ENCODE measurements at places on chromosomes 4 and X.

DNA sequence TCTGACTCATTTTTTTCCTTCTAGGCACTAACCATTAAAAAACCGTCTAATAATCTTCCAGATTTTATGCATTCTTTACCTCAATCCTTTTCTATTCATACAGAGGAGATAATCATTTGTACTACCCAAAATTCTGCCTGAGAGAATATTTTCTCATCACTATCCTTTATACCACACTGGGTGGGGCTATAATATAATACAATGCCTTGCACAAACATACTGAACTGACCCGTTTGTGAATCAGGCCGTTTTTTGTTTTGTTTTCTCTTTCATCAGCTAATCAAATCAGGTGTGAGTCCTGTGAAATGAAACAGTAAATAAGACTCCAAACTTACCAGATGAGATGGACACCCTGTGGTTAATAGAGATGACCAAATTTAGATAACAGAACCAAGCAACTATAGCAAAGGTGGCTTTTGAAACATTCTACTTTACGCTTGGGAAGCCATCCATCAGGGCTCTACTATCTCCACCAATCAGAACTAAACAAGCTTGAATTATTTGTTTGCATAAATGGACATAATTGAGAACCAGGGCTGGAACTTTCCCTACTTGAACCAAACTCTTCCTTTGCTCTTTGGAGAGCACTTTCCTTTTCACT lies 573.0 kb downstream of the GABRG1 start:
- DNase-seq, result no peak

- DNase-seq, result no peak
Observed at GRCh38 chr4:61336916-61337315, 136.8 kb downstream of the ADGRL3 start.

DNA sequence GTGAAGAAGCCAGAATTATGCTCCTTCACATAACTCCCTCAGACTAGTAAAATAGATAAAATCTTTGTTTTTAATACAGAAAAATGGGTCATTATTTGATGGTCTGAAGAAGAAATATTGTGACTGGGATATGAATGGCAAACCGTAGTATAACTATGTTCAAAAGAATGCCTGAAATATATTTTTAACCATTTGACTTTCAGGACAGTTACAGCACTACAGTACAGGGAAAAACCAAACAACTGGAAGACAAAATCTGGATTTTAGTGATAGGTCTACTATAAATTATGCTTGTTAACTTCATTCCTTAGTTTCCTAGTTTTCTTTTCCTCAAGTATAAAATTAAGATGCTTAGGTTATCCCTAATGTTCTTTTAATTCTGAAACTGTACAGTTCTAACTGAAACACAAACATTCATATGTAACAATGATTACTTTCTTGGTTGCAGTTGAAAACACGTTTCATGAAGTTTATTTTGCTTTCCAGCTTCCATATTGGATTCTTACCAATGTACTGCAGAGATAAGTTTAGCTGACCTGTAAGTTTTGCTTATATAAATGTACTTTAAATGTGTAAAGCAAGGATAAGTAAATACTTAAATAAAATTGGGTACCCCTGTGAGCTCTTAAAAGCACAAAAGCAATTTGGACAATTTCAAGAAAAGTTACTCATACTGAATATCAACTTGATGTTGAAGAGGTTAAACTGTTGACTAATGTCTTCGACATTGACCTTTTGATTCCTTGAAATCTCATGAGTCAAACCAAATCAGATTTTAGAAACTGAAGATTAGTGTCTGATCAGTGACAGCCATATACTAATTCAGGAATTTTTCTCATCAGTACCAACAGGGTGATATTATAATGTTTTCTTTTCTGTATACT lies 895 bp downstream of the AFP start:
- DNase-seq, result no peak

GRCh38 chr4:13546142-13546940 lies 2.0 kb upstream of the NKX3-2 start:
- DNase-seq, result no peak

DNA sequence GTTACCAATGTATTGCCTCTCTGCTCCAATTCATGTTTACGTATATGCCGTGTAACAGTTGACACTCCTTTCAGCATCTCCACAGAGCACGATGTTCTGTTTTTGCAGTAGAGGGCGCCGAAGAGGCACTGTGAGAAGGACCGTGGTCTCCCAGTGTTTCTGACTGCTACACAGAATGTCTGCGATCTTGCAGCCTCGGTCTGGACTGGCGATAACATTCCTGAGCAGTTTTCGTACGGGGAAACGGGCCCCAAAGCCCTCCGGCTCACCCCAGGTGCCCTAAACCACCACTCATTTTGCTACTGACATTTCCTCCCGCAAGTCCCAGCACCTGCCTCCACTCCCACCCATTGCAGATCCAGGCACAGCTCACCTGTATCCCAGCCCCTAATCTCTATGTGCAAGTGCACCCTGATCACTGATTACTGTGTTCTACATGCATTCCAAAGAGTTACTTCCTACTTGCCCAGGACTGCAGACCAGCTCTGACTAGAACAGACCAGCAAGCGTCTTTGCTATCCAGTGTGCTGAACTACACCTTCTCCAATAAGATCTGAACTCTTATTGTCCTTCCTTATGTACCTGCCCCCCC lies 12.4 kb upstream of the NFXL1 start:
- peak; percentile 65 for DNase-seq

DNA sequence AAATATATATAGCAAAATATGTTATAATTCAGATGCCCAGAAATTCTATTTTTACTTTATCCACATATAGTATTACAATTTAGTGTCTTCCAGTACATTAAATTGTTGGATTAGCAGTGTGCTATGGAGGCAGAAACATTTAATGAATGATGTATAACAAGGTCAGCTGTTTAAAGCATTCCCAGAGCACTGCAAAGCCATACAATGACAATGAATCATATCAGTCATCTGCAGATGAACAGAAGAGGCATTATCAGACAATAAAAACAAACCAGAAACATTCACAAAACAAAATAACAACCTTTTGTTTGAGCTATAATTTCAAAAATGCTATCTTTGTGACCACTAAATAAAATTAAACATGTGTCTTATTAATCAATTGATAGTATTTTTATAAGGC lies 524.2 kb downstream of the FAT4 start:
- no peak for DNase-seq
